ENCODE measurements at places on chromosomes 6 and 20.

- DNase-seq: no peak
Measured at GRCh38 chr6:145374570-145374969, 360.8 kb downstream of the EPM2A start.

GRCh38 chr6:43278524-43279078, 19.5 kb upstream of the SLC22A7 start:
- DNase-seq: no peak

DNA sequence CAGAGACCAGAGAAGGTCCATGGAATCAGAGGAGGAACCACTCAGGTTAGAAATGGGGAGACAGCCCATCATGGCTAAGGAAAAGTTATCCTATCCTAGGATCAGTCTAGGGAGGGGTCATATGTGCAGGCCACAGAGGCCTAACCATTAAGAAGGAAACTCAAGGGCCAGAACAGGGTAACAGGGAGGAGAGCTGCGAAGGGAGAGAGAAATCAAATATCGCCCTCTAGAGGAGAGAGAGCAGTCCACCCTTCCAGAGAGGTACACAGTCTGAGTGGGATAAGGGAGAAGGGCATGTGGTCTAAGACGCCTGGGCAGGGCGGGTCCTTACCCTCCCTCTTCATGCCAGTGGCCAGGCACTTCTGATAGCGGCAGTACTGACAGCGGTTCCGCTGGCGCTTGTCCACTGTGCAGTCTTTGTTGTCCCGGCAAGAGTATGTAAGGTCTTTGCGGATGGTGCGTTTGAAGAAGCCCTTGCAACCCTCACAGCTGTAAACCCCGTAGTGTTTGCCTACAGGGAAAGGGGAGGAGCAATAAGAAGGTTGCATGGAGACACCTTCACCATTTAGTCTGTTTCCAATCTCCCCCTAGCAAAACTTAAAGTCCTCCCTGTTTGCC, 2.9 kb downstream of the RXRB start:
- DNase-seq: no peak

DNA sequence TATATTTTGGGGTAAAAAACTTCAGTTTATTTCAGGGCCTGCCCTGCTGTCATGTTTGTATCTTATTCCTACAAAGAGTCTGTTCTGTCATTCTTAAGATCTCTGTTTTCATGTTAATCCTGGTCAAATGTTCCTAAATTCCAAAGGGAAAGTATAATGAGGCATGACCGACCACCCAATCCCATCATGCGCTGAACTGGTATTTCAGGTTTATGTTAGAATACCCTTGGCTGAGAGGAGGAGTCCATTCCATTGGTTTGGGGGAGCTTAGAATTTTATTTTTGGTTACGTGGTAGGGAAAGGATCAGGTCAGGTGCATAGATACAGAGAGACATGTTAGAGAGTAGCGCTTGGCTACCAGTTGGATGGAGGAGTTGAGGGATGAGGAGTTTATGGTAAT, 25.7 kb downstream of the CFAP61 start:
- no peak for DNase-seq

DNA sequence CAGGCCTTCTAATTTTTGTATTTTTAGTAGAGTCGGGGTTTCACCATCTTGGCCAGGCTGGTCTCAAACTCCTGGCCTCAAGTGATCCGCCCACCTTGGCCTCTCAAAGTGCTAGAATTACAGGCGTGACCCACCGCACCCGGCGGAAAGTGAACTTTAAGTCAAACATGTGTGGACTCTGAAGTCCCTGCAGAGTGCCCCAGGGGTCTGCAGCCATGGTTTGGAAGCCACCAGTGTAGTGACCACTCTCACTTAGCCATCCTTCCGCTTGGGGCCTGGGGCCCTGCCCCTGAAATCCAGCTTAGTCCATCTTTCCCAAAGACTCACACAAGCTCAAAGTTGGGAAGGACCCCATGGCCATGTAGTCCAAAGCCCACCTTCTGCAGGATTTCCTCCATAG, 164.5 kb downstream of the GRM4 start:
- DNase-seq: no peak

DNA sequence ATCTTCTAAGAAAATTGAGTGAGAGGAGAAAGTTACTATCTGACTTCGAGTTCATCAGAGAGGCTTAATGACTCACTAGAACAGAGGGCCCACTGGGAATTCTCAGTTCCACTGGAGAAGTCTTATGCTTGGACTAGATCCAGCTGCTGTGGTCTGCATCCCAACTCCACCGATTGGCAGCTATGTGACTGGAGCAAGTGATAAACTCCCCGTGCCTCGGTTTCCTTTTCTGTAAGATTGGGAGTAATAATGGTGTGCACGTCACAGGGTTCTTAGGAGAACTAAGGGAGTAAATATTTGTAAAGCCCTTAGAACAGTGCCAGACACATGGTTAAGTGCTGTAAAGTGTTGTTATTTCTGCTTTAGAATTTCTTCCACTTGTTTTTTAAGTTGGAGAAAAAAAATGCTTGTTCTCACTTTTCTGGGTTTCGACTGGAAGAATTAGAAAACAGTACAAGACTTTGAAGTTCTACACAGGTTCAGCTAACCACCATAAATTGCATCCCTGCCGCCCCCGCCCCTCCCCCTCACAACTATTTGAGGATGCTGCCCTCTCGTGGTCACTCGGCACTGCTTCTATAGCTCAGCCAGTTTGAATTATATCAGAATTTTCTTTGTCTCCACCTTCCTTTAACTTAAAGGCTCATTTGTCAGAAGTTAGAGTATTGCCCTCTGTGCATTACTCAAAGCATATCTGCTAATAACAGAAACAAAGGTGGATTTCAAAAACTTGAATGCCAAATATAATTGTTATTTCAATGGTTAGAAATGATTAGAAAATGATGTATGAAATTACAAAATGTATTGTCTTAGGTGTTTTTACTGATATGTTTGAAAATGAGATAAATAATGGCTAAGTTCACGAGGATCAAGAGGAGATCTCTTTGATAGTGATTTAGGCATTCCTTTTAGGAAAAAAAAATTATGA, 95.0 kb upstream of the IFNGR1 start:
- peak; percentile 59 for DNase-seq

- DNase-seq: peak; percentile 13
Measured at GRCh38 chr6:11975353-11975977, 36.6 kb upstream of the HIVEP1 start.

Data from stimulated activated CD8-positive, alpha-beta memory T cell treated with anti-CD3 and anti-CD28 coated beads, Interleukin-12 subunit alpha, Interleukin-12 subunit beta, amount 100 ng/mL, for 1 hour (primary cell).